Glomerular endothelial cell (primary cell): ENCODE measurements at places on chromosomes 4 and X. TPM values are rescaled to one million over a fixed set of nuclear protein-coding genes. Genes with fewer than 3 reads are reported as not detected.

Gene MCF2
- 0.12 TPM in 1 of 2 replicates, not detected in the other for total RNA-seq

Gene CFI
- total RNA-seq, result 45.9 and 61.9 TPM in 2 replicates

Gene CCKAR
- not detected in 2 replicates for total RNA-seq

Gene MAB21L2
- total RNA-seq, result 0.24 and 0.70 TPM in 2 replicates

Gene HMX1
- total RNA-seq, result not detected in 2 replicates

Gene SOWAHD
- total RNA-seq, result not detected in 2 replicates

Gene MED14
- 22.4 and 33.3 TPM in 2 replicates for total RNA-seq

Gene NEIL3
- 1.6 and 3.3 TPM in 2 replicates for total RNA-seq

Gene PHKA1
- 3.4 and 3.7 TPM in 2 replicates for total RNA-seq

Gene MAGEA2B
- not detected in 2 replicates for total RNA-seq

Gene CA5B
- total RNA-seq, result 1.4 and 7.1 TPM in 2 replicates

Gene LNX1
- total RNA-seq, result 1.6 and 4.6 TPM in 2 replicates

Gene ADAMTS3
- 3.4 and 4.0 TPM in 2 replicates for total RNA-seq

Gene MAGEB4
- total RNA-seq, result not detected in 2 replicates

Gene MGARP
- 0.10 and 3.4 TPM in 2 replicates for total RNA-seq

Gene GAB1
- total RNA-seq, result 8.1 and 19.6 TPM in 2 replicates

Gene EMCN
- total RNA-seq, result 43.6 and 58.8 TPM in 2 replicates

Gene NEUROG2
- total RNA-seq, result not detected in 2 replicates

Gene OCRL
- total RNA-seq, result 14.7 and 20.3 TPM in 2 replicates

Gene XG
- total RNA-seq, result 0.05 TPM in 1 of 2 replicates, not detected in the other
